Activated effector memory CD4-positive, alpha-beta T cell treated with anti-CD3 and anti-CD28 coated beads, Interleukin-2, amount 50 U/mL, for 16 hours (primary cell): ENCODE measurements at places on chromosomes 5 and 9.
A peak's percentile ranks its signal among the peaks of the same experiment; 100 is the strongest.

DNA sequence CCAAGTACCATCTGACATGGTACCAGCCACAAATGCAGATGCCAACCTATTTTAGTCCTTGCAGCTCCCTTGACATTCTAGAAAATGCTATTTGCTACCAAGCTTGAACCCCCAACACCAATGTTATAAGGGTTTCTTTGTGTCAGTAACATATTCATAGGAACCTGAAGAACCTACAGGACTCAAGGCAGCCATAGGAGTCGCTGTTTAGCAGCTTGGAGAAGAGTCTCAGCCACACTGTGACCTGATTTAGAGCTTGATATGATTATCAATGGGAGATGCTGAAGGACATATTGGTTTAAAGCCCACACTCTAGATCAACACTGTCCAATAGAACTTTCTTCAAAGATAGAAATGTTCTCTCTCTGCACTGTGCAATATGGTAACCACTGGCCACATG, 6.4 kb upstream of the ZFR start:
- DNase-seq, result no peak

- no peak for DNase-seq
Observed at GRCh38 chr5:73170522-73170921, 2.5 kb upstream of the TMEM174 start.

- DNase-seq, result no peak
Observed at GRCh38 chr5:55305345-55305744, 2.1 kb downstream of the DHX29 start.

GRCh38 chr9:96219026-96219899, 82.7 kb downstream of the HSD17B3 start:
- DNase-seq, result peak; percentile 75

DNA sequence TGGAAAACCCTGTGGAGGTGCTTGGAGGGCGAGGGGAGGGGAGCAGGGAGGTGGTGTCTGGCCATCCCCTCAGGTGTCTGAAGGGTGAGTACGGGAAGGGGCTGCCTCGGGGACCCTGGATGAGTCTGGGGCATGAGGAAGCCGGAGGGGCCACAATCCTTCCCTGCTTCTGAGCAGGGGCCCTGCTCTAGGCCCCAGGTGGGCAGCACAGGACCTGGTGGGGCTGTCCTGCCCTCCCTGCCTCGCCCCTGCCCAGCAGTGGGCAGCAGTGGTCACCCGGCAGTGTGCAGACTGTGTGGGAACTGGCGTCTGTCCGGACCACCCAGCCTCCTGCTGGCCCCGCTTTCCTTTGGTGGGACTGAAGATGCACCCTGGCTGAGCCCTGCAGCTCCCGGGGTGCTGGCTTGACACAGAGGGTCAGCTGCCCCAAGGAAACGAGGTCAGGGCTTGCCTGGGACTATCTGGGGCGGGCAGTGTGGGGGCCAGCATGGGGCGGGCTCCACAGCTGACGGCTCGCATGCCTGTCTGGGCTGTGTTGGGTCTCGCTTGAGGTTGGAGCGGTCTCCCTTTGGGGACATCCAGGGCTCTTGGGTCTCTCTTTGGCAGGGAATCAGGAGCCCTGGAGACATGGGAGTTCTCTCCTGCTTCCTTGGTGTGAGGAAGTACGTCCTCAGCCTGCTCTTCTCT, 26.1 kb downstream of the RXRA start:
- no peak for DNase-seq

- no peak for DNase-seq
Observed at GRCh38 chr5:31113666-31114350, 79.7 kb upstream of the CDH6 start.

- DNase-seq, result peak; percentile 60
Observed at GRCh38 chr5:139387611-139388197, 2.0 kb downstream of the MZB1 start.

- DNase-seq, result no peak
Observed at GRCh38 chr5:45774528-45774927, 78.3 kb upstream of the HCN1 start.

GRCh38 chr9:127214421-127215267, 49.9 kb upstream of the GARNL3 start:
- DNase-seq, result peak; percentile 84

DNA sequence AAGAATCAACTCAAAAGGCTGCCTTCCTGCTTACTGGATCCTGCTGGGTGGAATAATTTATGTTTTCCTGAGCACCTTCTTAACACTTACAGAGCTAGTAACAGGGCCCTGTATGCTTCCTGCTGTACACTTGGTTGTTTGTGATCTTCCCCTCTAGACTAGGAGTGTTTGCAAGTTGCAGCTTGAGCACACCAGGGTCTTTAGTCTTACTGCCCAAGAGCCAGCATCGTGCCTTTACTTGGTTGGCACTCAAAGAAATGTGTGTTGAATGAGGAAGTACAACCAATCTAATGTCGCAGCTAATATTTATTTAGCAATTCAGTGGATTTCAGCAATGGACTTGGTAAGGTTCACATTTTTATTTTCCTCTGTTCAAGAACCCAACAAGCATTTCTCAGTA, 57.5 kb upstream of the HAND1 start:
- no peak for DNase-seq

GRCh38 chr5:45262061-45262590, 434.1 kb downstream of the HCN1 start:
- DNase-seq, result no peak

- no peak for DNase-seq
Observed at GRCh38 chr5:118894709-118895108, 93.6 kb downstream of the DTWD2 start.

- DNase-seq, result no peak
Observed at GRCh38 chr5:14720236-14720923, 55.9 kb downstream of the OTULIN start.

GRCh38 chr9:32010322-32010721, 374.1 kb upstream of the ACO1 start:
- DNase-seq, result no peak

- no peak for DNase-seq
Observed at GRCh38 chr9:91978740-91979414, 28.8 kb upstream of the ROR2 start.

GRCh38 chr5:179734536-179735164, 2.0 kb downstream of the MAML1 start:
- DNase-seq, result no peak

DNA sequence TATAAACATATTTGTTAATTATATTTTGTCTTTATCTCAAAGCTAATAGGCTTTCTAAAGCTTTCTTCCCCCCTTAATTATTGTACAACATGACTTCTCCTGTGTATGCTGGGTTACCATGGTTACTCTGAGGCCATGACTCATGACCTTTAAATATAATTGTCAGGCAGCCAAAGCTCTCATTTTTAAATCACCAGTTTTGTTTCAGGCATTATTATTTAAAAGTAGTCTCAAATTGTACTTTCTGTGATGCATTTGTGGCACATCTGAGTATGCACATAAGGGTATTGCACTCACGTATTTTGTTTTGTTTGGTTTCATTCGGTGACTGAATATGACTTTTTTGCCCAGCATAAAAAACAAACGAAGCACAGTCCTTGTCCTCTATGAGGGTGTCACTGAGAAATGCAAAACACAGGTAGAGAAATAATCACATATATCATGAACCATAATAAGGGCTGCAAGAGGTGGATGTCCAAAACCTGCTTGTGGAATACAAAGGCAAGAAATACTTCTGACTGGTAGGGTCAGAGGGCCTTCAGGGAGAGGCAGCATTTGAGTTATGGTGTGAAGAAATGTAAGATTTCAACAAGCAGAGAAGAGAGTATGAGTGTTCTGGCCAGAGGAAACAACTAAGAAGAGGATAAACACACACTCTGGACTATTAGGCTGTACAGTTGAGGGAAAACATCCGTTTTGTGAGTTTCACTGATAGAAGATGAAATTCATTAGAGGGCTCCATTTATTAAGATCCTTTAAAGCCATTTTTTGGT, 2.1 kb downstream of the CCDC192 start:
- no peak for DNase-seq

DNA sequence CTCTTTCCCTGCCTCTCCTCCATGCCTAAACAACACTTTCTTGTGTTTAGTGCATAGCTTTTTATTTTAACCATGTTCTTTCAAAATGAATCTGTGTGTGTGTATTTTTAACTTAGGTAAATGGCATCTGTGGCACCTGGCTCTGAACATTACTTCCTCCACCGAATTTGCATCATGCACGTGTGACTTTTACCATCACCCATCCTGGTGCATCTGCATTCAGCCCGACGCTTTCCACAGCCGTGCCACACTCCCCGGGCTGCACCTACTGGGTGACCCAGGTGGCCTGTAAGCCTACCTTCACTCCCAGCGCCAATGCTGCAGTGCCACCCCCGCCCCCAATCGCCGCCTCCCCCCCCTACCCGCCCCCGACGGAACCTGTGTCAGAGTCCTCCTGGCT, 12.7 kb upstream of the FCN1 start:
- DNase-seq, result no peak

DNA sequence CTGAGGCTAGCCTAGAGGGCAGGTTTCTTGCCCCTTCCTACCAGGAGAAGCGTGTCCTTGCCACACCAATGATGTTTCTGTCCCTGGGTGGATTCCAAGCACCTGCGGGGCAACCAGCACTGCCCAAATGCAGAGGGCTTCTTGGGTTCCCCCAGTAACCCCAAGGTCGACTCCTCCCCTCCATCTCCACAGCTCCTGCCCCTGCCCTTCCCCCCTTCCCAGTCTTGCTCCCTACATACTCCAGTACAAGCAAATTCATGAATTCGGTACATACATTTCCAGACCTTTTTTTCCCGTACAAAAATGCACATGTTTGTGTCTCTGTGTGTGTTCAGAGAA, 12.8 kb upstream of the JADE2 start:
- DNase-seq, result no peak

GRCh38 chr5:18433336-18433735, 799.1 kb downstream of the TAF11L14 start:
- DNase-seq, result no peak

DNA sequence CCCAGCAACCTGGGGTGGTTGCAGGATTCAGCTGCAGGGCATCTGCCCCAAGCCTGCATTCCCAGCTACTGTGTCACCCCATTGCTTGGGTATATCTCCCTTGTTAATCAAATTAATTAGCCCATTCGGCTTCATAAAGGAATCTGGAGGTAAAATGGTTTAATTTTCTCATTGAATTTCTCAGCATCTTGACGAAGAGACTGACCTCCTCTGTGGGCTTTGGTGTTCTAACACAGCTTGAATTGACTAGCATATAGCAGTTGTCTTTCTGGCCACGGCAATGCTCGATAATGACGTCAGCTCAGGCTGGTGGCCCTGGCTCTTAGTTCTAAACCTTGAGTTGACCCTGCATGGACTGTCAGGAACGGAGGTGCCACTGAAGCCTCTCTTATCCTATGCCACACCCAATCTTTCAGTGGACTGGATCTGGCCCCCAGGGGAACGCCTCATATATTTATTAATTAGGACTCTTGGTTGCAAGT, 72.4 kb downstream of the MSX2 start:
- no peak for DNase-seq

DNA sequence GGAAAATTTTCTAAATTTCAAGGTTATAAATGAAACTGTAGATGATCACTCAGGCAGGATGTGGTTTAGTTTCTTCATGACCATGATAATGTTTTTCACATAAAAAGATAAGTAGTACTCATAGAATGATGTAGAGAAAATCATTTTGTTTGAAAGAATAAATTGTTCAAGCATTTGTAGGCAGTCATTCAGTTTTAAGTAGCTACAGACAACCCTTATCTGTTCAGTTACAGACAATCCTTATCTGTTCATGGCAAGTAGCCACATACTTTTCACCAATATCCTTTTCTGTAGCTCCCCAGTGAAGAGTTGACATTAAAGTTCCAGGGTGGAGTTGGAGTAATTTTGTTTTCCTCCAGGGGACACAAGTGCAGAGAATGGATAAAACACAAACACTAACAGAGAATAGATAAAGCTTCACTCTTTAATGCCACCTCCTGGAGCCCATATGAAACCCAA, 278.1 kb upstream of the TNC start:
- no peak for DNase-seq

DNA sequence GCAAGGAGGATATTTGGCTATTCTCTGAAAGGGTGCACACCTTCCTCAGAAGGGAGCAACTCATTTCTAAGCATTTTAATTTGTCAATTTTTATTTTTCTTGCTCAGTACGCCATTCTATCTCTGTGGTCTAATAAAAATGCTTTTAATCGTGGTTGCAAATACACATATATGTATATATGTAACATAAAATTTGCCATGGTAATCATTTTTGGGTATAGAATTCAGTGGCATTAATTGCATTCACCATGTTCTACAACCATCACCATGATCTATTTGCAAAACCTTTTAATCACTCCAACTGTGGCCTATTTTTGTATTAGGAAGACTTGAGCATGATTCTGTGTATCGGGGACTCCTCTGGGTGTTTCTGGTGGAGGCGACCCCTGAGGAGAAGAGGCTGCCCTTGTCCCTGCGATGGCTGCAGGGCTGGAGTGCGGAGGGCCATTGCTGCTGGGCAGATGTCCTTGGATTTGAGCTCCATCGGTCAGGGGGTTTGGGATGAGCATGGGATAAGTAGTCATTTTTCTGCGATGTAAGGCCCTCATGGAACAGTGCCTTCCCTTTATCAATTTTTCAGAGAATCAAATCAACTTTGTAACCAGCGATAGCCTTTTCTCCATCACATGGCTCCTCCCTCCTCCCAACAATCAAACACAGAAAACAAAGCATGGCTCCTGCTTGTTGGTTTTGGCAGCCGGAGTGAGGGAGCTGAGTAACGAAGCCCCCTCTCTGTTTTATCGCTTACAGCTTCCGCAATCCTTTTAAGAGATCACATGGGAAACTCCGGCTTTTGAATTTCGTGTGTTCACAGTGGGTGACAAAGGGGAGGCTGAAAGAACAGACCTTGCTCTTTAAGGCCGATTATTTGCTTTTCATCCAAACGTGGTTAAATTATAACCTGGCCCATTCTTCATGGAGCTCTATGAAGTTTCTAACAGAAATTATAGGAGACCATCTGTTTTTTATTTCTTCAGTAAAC, 187.3 kb downstream of the TENT4A start:
- DNase-seq, result no peak

GRCh38 chr9:128556276-128556675, 3.9 kb downstream of the SPTAN1 start:
- DNase-seq, result no peak

- no peak for DNase-seq
Observed at GRCh38 chr5:112467485-112467884, 48.4 kb upstream of the EPB41L4A start.

GRCh38 chr9:94167376-94167890, 83.2 kb downstream of the PTPDC1 start:
- no peak for DNase-seq

DNA sequence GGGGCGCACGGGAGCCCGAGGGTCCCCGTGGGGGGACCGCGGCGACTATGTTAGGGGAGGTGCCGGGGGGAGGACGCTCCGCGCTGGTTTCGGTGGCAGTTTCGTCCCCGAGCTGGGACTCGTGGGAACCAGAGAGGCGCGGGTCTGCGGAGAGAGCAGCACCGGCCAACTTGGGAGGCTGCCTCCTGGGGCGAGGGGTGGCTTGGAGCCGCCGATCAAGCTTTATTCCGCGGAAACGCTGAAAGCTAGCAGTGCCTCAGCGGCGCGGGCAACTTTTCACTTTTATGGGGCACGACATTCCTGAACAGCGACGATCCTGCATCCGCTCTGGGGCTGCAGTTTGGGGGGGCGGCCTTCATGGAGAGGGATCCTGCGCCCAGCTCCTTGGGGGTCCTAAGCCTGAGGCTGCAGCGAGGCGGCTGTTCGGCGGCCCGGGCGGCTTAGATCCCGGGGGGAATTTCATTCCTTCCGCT, 369 bp downstream of the OCLN start:
- DNase-seq, result no peak
